Effector memory CD8-positive, alpha-beta T cell (primary cell): ENCODE measurements at places on chromosomes 6 and 20.

DNA sequence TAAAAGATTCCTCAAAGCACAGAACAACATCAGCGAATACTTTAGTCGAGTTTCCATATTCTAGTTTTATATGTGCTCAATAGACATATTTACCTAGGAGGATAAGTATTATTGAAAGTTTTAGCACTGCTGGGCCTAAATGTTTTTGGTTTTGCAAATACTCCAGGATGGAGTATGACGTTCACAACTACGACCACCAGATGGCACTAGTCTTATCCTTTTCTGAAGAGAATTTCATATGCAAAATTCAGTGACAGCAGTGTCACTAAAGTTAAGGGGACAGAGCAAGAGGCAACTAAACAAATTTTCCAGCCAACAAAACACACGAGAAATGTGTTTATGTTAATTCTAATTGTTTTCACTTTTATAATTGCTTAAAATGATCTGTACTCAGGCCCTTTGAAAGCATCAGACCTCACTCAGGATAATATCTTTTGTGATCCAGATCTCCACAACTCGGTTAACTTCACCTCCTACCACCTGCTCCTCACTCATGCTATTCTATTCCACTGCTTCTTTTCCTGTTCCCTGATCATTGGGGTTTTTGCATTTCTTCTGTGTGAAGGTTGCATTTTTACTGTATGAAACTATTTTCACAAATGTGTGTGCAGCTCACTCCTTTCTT, 220.8 kb downstream of the TRDN start:
- H3K27me3 ChIP-seq, result no peaks in the 10 kb centered on the region
- H3K36me3 ChIP-seq, result no peaks in the 10 kb centered on the region
- no peak for DNase-seq
- H3K27ac ChIP-seq, result no peak overlapping the region
- H3K4me1 ChIP-seq, result no peaks in the 10 kb centered on the region

DNA sequence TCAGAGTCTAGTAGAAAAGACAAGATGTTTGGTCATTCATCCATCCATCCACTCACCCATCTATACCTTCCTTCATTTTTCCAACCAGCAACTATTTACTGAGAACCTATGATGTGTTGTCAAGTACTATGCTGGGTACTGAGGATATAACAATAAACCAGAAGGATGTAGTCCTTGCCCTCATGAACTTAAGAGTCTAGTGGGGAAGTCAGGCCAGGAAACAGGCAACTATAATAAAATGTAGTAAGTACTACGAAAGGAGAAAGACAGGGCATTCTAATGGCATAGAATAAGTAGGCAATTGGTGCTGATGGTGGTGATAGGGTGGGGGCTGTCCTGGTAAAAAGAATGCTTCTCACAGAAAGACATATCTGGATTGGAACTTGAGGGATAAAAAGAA, 245.7 kb downstream of the BTBD9 start:
- no peaks in the 10 kb centered on the region for H3K27me3 ChIP-seq
- H3K4me3 ChIP-seq, result no peak overlapping the region
- peaks cover 4% of the 10 kb centered on the region for H3K4me1 ChIP-seq
- H3K27ac ChIP-seq, result no peak overlapping the region
- no peaks in the 10 kb centered on the region for H3K36me3 ChIP-seq
- no peak for DNase-seq

GRCh38 chr6:36000451-36000850, 24.0 kb downstream of the SLC26A8 start:
- H3K27me3 ChIP-seq, result peaks cover 7% of the 10 kb centered on the region
- no peak for DNase-seq
- H3K27ac ChIP-seq, result no peak overlapping the region
- no peaks in the 10 kb centered on the region for H3K36me3 ChIP-seq

- no peaks in the 10 kb centered on the region for H3K36me3 ChIP-seq
- no peaks in the 10 kb centered on the region for H3K4me1 ChIP-seq
- DNase-seq, result no peak
- no peak overlapping the region for H3K27ac ChIP-seq
- H3K27me3 ChIP-seq, result no peaks in the 10 kb centered on the region
Observed at GRCh38 chr6:41872147-41872546, 23.0 kb downstream of the USP49 start.

DNA sequence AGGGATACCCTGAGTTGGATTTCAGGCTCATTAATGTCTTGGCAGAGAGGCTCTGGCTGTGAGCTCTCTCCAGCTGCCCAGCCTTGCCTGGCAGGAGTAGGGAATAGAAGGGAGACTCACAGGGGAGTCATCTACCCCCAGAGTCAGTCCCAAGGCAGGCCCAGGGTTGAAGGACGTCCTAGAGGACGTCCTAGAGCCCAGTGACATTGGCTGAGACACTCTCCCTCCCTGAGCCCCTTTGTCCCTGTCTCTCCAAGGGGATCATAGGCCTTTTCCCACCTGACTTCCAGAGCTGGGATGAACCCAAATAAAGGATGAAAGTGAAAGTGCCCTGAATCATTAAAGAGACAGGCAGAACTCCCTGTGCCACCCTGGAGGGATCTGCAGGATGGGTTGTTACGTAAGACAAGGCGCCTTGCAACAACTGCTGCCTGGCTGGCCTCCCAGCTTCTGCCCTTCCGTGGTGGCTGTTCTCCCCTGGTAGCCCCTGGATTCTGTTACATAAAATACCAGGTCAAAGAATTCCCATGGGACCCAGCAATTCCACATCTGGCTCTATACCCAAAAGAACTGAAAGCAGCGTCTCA, 53.6 kb upstream of the SIRPA start:
- H3K4me1 ChIP-seq, result no peaks in the 10 kb centered on the region
- peaks cover 51% of the 10 kb centered on the region for H3K27me3 ChIP-seq
- no peak overlapping the region for H3K4me3 ChIP-seq
